ENCODE measurements at places on chromosomes 3 and 15.

DNA sequence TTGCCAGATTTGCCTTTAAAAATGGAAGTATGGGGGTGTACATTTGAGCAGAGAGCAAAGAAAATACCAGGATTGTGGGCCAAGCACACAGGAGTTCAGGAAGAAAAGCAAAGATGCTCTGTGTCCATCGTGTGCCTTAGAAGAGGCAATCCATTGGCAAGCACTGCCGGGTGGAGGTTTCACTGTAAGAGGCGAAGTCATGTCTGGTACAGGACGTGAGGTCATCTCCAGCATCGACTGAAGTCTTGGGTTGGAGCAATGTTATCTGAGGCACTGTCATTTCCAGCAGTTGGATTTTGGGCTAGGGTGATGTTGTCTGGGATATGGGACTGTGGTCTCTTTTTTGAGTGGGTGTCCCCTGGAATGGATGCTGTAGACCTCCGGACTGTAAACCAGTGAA lies 4.8 kb upstream of the RGMA start:
- no peak for DNase-seq

DNA sequence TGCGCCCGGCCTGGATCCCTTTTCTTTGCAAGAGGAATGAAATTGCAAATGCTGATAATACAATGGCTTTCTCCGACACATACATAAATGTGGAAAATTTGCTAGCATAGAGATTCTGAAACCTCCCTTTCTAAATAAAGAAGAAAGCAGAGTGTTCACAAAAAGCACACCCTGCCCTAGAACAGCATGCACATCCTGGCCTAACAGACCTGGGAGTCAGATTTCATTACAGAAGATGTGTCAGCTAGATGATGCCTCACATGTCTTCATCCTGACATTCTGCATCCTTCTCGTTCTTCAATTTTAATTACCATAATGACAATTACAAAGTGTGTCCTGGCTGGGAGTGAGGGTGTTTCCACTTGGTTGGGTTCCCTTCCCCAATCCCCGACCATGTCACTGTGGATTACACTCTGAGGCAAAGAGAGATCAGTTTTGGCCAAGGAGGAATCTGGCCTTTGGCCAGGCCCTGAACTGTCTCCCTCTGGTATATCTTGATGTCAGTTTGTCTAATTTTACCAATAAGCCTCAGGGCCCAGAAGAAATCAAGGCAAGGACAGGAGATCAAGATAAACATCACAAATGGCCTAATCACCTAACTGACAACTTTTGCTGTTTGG lies 104.9 kb upstream of the SPATA12 start:
- no peak for DNase-seq

GRCh38 chr3:123343296-123344174 lies 105.4 kb downstream of the ADCY5 start:
- no peak for DNase-seq

DNA sequence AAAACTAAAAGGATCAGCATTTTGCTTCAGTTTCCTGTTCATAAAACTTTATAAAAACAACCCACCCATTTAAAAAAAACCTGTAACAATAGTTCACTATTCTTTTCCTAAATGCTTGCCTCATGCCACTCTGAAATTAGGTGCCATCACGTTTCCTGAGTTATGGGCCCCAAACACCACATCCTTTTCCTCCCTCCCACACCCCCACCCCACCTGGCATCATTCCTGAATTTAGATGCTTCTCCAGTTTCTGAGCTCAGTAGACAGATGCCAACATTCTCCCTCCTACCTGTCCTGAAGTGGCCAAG lies 11.9 kb upstream of the ARHGEF3 start:
- DNase-seq: no peak

GRCh38 chr15:43325039-43325684 lies 5.2 kb downstream of the LCMT2 start:
- no peak for DNase-seq

- DNase-seq: no peak
Observed at GRCh38 chr3:15693355-15693754, 91.8 kb downstream of the BTD start.

GRCh38 chr3:189710620-189711402 lies 79.6 kb downstream of the TP63 start:
- DNase-seq: no peak

DNA sequence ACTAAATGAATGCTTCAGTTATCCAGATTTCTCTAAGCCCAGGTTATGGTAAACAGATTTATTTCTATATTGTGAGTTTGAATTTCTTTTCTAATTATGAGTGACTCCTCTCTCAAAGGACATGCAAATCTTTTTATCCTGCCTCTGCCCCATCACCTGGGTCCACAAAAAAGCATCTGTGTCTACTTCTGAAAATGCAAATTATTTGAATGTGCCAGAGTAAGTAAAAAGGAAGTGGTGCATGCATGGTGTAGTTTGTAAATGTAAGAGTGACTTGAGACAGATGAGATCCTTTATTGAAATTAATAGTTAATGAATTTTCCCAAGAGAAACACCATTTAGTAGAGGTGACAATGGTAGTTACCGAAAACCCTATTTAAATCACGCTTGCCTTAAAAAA lies 26.9 kb downstream of the MCTP2 start:
- no peak for DNase-seq

DNA sequence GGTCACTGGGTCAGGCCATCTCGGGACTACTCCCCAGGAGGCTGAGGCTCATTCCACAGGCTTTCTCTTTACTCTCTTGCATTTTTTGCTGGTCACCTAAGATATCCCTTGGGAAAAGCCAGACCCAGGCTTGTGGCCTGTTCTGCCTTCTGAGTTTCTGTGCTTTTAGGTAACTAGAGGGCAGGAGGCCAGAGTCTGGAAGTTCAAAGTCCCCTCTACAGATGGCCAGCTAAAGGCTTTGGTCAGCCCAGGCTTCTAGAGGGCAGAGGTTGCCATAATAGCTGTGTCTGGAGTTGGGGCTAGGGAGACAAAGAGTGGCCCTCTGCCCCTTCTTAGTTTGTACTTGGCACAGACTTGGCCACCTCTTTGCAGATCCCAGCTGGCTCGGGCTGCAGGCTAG lies 8.4 kb upstream of the PARP6 start:
- DNase-seq: no peak

- no peak for DNase-seq
Observed at GRCh38 chr15:34102175-34102925, 467 bp downstream of the PGBD4 start.

- no peak for DNase-seq
Observed at GRCh38 chr15:48644827-48645557, 517 bp downstream of the FBN1 start.

GRCh38 chr3:65246561-65246960 lies 558.8 kb upstream of the ADAMTS9 start:
- no peak for DNase-seq

DNA sequence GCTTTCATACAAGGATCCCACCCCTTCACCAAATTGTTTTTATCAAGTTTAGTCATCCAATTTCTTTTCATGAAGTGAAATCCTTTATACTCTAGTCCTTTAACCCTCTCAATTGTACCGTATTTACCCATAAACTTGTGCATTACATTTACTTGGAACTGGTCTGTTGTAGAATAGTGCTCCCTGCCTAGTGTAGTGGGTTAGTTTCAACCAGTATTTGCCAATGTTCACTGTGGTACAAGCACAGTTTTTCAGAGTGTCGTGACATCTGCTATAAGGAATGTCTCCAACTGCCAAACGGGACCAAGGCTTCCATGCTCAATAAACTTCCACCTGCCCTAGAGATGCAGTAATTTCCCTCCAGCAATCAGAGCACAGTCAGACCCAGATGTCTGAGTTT lies 211.9 kb downstream of the KCNAB1 start:
- DNase-seq: no peak

GRCh38 chr3:88418219-88418618 lies 268.5 kb downstream of the C3orf38 start:
- no peak for DNase-seq
